Activated T-cell treated with anti-CD3 and anti-CD28 coated beads for 48 hours (primary cell): ENCODE measurements at places on chromosomes 6 and 20.

DNA sequence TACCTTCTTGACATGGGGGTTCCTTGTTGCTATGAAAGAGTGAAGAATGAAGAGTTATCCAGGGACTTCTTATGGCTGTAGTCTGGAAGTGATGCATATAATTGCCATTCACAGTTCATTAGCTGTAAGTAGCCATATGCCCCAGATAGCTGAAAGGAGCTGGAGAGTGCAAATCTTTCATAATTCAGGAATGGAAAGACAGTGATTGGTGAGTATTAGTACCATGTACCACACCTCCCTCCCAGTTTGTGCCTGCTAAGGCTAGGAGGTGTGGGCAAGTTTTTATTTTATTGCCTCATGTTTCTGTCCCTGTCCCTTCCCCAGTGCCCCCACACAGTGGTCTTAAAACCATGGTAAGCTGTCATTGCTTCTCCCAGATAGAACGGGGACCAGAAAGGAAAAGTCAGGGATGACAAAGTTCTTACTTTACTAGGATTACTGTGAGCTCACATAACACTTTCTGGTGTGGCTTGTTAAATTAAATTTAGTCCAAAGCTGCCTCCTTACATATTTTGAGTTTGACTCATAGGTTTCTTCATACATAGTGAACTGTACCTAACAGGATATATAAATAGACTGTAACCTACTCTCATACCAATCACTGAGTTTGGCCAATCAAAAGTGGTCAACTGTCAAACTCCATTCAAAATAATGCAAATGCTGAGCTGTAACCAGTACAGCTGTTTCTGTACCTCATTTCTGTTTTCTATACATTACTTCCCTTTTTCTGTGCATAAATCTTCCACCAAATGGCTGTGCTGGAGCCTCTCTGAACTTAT lies 119.4 kb downstream of the RFPL4B start:
- DNase-seq, result no peak

DNA sequence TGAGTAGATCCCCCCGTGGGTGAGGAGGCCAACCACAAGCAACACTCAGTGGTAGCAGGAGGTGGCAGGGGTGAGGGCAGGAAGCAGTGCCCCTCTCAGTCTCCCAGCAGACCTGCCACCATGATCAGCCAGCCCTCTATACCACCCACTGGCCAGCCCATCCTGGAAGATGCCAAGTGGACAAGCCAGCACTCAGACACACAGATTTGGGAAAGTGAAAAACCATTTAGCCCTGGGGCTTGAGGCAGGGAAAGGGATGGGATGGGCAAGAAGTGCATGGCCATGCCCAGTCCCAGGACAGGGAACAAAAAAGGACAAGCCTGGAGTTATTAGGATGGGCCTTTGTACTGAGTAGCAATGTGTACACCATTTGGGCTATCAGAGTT lies 76.9 kb downstream of the HFE start:
- no peak for DNase-seq

- no peak for DNase-seq
Observed at GRCh38 chr6:158660333-158660754, 10.5 kb downstream of the SYTL3 start.

DNA sequence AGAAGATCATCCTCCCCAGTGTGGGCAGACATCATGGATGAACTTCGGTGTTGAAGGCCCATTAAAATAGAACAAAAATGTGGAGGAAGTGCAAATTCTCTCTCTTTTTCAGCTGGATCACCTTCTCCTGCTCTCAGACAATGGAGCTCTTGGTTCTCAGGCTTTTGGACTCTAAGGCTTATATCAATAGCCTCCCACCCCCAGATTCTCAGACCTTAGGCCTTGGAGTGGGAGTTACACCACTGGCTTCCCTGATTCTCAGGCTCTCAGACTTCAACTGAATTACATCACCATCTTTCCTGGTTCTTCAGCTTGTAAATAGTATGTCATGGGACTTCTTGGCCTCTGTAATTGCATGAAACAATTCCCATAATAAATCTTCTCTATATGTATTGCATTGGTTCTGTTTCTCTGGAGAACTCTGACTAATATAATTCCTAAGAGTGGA lies 36.6 kb downstream of the NSFL1C start:
- DNase-seq, result no peak
